Posterior cingulate gyrus (tissue), 11 donors: ENCODE measurements at places on chromosomes 6 and 20.

DNA sequence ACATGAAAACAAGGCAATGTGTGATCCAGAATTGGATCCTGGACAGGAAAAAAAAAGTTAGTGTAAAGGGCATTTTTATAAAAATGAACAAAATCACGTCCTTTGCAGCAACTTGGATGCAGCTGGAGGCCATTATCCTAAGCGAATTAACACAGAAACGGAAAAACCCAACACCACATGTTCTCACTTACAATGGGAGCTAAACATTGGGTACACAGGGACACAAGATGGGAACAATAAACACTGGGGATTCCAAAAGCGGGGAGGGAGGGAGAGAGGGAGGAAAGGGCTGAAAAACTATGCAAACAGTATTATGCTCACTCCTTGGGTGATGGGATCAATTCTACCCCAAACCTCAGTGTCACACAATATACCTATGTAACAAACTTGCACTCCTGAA, 91.4 kb upstream of the BTBD3 start:
- no peak for DNase-seq

DNA sequence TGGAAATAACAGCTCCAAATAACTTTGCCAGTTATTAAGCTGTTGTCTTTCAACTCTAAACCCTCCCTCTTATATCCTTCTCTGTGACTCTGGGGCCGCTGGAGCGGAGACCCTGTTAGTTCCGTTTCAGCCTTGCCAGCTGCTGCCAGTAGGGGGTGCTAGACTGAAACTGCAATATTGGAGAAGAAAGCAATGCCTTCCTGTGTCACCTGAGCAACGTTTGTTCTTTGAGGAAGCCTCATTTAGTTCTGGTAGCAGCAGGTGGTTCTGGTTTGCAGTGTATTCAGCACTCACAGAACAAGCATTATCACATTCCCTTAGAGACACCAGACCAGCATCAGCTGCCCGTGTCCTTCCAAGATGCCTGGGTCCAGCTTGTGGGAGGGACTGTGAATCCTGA, 22.9 kb upstream of the JAG1 start:
- DNase-seq, result no peak

DNA sequence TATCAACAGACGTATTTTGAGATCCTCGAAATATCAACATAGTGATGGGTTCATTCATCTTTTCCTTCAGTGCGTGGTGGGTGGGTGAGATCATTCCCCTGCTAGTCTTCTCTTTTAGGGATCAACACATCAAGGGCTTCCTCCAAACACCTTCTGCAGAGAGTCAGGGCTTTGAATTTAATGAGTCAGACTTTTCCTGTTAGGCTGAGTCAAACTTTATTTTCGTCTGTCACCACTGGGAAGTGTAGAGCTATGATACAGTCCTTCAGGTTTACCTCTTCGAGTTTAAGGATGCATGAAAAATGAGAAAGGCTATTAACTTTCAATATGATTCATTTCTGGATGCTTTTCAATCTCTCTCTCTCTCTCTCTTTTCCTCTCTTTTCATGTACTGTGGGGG, 189.1 kb downstream of the BMP2 start:
- DNase-seq, result no peak

DNA sequence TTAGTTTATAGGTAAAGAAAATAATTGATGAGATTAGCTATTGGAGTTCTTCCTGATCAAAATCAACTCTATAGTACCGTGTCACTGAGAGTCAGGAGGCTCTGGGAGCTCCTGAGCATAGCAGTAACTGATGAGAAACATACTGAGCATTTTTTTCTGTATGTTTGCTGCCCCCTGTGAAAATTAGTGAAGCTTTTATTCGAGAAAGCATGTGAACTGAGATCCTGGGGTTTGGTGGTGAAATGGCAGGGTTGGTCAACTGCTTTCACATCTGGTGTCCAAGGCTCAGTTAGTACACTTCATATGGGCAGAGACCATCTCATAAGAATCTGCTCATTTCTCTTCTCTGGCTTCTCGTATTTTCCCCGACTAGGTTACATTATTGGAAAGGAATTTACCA, 4.1 kb upstream of the ABT1 start:
- DNase-seq, result no peak

DNA sequence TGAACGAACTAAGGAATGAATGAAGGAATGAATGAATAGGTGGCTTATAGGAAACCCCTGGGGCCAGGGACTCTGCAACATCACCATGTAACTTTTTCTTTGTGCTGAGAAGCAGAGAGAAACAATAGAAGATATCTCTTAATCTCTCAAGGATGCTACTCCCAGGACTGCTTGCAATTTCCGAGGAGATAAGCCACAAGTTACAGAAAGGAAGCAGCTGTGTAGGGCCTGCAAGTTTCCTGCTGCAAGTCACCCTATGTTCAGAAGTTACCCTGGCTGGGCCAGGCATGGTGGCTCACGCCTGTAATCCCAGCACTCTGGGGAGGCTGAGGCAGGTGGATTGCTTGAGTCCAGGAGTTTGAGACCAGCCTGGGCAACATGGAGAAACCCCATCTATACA, 7.3 kb upstream of the MAVS start:
- DNase-seq, result no peak

GRCh38 chr6:87105823-87106222, 10.9 kb upstream of the CGA start:
- DNase-seq, result no peak

DNA sequence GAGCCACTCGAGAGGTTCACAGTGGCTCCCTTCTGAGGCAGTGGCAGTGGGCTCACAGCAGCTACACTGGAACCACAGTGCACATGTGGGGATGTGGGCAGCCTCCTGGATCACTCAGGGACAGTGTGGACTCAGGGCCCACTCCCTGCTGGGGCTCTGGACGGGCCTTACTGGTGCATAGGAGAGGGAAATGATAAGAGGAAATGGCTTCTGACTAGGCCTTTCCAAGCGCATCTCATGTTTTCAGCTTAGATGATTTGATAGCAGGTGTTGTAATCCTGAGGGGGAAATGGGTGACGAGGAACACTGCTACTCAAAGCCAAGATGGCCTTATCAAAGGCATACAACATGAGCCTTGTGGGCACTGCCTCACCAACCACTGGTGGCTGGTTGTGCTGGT, 44.0 kb downstream of the PANK2 start:
- no peak for DNase-seq

DNA sequence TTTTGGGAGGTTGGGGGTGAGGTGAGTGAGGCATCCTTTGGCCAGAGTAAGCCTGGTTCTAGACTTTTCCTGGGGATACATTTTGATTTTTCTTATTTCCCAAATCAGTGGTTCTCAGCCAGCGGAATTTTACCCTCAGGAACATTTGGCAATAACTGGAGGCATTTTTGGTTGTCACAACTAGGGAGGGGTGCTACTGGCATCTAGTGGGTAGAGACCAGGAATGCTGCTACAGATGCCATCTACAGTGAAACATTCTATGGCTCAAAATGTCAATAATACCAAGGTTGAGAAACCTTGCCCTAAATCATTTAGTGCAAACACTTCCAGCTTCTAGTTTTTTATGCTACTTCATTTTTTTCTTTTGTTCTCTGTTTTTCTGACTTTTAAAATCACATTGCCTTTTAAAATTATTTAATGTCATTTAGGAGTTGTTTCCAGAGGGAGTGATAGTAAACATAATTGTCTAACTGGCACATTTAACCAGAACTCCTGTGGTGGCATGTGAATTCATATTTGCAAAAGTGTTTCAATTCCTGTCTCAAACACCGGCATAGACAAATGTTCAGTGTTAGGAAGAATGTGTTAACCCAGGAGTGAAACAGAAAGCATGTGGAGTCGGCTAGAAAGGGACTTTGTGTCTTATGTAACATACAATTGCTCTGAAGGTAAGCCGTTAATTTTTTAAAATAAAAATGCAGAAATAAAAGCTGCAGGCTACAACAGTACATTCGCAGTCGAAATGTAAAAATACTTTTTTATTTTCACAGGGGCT, 59.0 kb downstream of the QRSL1 start:
- no peak for DNase-seq
